ENCODE measurements at places on chromosomes 1 and 21.

DNA sequence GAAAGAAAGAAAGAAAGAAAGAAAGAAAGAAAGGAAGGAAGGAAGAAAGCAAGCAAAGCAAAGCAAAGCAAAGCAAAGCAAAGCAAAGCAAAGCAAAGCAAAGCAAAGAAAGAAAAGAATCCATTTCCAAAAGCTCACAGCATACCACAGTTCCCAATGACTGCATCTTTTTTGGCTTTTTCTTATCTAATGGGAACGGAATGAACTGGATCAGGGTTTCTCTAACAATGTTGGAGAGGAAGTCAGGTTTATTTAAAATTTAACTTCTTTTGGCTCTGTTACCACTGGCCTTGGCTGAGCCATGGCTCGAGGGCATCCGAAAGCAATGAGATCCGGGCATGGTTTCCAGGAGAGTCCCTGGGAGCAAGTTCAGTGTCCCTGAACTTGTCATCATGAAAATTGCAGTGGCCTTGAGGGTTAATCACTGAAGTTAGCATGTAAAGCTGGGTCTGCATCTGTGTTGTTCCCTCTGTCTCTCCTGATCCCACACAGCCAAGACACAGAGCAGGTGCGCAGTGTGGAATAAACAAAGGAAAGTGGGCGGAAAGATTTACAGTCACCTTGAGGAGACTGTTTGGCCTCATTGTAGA is 34.6 kb upstream of the CTPS1 start:
- DNase-seq = no peak

DNA sequence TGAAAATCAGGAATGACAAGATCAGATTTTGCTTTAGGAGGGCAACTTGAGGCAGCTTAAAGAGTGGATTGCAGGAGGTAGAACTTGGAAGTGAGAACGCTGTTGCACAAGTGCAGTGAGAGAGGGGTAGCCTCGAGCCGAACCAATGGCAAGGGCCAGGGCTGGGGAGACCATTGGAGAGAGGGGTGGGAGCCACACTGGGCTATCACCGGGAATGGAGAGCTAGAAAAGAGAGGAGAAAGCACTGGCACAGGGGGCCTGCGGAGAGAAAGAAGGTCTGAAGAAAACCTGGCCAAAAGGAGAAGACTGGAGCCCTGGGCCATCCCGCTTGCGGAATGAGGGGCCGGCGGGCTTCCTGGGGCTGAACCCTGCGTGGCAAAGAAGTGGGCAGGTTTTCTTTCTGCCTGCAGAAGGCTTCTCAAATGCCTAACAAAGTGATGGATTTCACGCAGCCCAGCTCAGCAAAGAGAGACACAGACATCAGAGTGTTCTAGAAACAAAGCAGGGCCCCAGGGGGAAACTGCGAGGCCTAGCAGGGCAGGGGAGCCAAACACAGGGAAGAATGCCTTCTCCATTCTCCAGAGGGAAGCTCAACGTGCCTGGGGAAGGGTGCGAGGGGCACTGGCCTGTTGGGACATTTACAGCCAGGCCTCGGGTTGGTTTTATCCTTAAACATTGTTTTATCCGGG is 1.2 kb upstream of the SLC37A1 start:
- DNase-seq = no peak

DNA sequence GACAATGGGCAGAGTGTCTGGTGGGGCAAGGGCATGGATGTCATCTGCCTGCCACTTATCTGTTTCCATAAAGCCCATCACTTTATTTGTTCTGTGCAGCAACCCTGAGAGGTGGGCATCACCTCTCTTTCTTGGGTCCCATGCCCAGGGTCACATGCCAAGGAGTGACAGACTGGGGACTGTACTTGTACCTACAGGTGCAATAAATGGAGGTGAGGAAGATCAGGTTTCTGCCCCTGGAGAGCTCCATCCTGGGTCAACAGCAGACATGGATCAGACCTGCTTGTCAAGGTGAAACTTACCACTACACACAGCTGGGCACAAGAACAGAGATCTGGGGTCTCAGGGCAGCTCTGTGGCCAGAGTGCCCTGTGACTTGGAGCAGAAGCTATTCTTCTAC is 18.4 kb upstream of the PRDM16 start:
- no peak for DNase-seq

- no peak for DNase-seq
These were observed 13.2 kb upstream of the SLC45A3 start for GRCh38 chr1:205693421-205693991.

DNA sequence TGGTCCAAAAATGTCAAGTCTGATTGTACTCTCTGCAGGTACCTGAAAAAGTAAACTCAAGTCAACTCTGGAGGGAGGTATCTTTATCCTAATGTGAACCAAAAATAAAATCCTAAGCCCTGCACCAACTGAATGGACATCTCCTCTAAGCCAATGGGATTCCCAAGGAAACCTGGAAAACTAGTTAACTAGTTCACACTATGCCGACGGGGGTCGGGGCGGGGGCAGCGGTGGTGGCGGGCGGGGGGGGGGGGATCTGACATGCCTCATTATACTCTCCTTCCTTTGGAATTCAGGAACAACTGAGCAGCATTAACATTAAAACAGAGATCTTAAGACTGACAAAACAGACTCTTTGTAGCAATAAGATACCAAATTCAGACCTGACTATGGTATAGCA is 452.6 kb upstream of the CAMK1G start:
- no peak for DNase-seq

GRCh38 chr1:15592285-15592684 is 7.4 kb upstream of the AGMAT start:
- no peak for DNase-seq

- no peak for DNase-seq
These were observed 174.2 kb downstream of the RUNX1 start for GRCh38 chr21:34874684-34875513.

DNA sequence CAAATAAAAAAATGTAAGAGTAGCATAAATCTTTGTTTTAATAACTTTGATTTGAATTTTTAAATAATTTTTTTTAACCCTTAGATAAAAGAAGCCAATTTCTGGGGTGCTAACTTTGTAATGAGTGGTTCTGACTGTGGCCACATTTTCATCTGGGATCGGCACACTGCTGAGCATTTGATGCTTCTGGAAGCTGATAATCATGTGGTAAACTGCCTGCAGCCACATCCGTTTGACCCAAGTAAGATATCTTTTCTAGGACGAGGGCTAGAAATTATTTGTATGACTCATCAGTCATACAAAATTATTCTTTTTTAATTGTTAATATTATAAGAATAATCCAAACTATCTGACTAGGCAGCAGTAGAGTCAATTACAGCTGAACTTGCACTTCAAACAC is 71.2 kb downstream of the GPR161 start:
- no peak for DNase-seq

DNA sequence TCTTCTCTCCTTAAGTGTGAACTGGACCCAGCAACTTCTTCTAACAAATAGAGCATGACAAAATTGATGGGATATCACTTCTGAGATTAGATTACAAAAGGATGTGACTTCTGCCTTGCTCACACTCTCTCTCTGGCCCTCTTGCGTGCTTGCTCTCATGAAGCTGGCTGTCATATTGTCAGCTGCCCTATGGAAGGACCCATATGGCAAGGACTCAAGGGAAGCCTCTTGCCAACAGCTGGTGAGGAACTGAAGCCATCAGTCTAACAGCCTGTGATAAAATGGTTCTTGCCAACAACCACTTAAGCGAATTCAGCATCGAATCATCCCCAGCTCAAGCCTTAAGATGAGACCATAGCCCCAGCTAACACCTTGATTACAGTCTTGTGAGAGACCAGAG is 4.8 kb upstream of the TLR5 start:
- DNase-seq = no peak

DNA sequence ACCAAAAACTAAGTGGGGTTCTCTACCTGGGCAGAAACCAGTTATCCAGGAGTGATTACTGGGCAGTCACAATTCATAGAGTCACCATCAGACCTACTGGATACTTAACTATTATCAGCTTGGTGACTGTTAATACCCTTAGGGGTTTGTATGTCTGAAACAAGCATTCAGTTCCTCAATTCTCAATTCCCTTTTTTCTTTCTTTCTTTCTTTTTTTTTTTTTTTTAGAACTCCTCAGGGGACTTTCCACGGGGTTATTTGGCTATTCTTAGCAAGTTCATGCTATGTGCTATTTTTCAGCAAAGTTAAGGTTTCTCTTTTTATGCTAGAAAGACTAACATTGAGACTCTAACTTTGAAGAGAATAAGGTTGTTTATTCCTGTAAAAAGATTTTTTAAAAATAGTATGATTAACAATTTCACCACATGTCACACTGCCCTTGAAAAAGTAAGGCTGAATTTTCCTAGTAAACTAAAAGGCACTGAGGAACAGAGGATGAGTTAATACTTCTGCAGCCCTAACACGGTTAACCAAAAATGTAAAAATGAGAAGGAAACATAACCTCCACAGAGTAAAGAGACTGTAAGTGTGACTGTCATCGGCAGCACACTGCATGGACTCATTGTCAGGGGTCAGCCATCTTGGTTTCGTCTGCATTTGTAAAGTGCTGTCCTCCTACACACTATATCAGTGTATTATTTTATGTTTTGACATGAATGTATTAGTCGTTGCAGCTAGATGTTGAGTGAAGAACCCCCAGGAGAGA is 310.2 kb downstream of the NTNG1 start:
- no peak for DNase-seq

DNA sequence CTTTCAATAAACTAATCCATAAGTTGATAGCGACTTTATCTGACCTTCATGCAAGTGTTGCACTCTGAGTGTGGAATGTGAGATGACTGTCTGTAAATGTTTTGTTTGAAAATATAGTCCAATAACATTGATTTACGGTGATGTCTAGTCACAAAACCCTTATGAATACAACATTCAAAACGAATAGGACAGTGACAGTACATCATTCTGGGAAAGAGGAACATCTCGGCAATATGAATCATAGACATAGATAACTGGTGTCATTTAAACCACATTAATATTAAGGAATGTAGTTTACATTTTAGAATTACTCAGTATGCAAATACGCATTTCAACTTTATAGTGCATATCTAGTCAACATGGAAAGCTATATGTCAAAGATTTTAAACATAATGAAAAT is 1311.6 kb upstream of the ADGRL4 start:
- DNase-seq = no peak

DNA sequence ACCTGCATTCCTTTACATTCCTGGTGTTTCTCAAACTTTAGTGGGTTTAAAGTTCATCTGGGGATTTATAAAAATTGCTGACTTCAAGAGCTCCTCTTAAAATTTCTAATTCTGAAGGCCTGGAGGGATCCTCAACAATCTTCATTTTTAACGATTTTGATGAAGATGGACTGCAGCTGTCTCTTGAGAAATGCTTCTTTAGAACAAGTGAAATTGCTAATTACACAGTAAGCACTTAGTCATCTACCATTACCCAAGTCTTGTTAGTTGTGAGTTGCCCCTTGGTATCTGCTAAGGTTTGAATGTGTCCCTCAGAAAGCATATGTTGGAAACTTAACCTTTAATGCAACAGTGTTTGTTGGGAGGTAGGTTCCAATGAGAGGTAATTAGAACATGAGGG is 163.7 kb downstream of the LTN1 start:
- no peak for DNase-seq

GRCh38 chr1:1528301-1529267 is 11.8 kb downstream of the TMEM240 start:
- DNase-seq = no peak

DNA sequence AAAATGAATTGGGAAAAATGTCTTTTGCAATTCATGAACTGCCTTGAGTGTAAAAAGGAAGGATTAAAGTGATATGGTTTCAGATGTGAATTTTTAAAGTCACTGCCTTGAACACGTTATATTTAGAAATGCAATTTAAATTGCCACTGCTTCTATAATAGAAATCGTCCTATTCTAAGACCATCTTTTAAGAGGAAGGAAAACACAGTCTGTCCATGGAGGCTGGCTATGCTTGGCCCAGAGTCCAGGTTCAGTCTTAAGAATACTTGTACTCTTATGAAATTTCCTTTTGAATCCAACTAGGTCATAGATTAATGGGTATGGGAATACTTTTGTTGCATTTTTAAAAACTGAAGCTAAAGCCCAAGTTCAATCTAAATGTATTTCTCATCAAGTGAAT is 86.0 kb downstream of the PCNX2 start:
- no peak for DNase-seq

- no peak for DNase-seq
These were observed 16.0 kb downstream of the NPHP4 start for GRCh38 chr1:5976231-5976630.

GRCh38 chr1:36482724-36483388 is at the start of gene CSF3R:
CSF3R (minus strand) TSS chr1:36482913; CDS start chr1:36479496, 3,417 bp downstream.
- no peak for DNase-seq

DNA sequence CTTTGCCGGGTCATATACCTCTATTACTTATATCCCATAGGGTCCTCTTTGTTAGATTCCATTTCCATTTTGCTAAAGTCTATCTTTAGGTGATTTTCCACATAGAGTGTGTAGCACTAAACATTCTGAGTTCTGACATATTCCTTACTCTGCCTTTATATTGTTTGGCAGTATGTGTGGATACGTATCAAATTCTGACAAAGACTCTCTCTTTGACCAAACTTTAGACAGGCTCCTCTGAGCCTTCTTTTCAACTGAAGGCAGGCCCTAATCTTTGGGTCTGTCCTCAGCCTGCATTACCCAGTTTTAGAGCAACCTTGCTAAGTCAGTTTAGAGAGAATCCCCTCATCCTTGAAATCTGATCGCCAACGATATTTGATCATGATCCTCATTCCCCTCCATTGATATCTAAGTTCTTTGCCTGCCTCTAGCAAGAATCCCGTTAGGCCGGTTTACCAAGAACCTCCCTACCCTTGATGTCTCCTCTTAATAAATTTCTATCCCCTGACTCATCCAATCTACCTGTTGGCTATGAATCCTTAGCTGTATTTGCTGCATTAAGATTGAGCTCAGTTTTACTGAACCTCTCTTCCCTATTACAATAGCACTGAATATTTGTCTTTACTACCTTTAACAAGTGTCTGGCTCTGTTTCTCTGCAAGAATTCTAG is 10.4 kb upstream of the PPT1 start:
- DNase-seq = no peak

- no peak for DNase-seq
These were observed 34.0 kb downstream of the MAP3K7CL start for GRCh38 chr21:29164323-29164942.

DNA sequence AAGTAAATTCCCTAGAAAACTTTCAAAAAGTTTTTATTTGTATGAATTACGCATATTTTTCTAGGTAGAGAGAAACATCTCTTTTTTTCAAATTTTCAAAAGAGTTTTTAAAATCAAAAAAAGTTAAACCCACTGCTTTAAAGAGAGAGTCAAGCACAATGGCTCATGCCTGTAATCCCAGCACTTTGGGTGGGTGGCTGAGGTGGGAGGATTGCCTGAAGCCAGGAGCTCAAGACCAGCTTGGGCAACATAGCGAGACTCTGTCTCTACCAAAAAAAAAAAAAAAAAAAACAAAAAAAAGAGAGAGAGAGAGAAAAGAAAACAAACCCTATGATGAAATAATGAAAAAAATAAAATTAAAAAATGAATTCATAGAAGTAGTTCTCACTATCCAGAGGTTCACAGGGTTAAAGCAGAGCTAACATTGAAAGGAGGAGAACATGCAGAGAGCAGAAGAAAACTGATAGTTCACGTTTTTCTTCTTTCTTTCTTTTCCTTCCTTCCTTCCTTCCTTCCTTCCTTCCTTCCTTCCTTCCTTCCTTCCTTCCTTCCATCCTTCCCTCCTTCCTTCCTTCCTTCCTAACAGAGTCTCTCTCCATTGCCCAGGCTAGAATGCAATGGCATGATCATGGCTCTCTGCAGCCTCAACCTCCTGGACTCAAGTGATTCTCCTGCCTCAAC is 30.5 kb upstream of the SARS1 start:
- DNase-seq = no peak

Data from CD4-positive, alpha-beta T cell treated with Interleukin-17A for 4 hours (primary cell).